ENCODE measurements at places on chromosomes 3 and 15.

- no peak for DNase-seq
Measured at GRCh38 chr15:43920815-43921214, 94.0 kb downstream of the WDR76 start.

DNA sequence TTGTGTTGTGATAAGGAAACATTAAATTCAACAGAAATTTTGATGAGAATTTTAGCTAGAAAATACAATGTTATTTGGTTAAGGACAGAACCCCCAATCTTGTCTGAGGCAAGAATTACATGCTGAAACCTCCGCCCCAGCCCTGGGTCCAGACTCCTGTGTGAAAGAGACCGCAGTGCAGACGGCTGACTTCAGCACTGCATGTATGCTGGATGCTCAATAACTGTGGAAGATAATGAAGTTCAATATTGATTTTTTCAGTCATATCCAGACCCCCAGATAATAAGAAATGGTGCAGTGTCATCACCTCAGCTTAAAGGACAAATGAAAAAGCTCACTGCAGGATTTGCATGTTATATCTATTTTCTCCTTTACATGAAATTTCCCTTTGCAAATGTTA lies 188.3 kb upstream of the CNTN4 start:
- DNase-seq: no peak

DNA sequence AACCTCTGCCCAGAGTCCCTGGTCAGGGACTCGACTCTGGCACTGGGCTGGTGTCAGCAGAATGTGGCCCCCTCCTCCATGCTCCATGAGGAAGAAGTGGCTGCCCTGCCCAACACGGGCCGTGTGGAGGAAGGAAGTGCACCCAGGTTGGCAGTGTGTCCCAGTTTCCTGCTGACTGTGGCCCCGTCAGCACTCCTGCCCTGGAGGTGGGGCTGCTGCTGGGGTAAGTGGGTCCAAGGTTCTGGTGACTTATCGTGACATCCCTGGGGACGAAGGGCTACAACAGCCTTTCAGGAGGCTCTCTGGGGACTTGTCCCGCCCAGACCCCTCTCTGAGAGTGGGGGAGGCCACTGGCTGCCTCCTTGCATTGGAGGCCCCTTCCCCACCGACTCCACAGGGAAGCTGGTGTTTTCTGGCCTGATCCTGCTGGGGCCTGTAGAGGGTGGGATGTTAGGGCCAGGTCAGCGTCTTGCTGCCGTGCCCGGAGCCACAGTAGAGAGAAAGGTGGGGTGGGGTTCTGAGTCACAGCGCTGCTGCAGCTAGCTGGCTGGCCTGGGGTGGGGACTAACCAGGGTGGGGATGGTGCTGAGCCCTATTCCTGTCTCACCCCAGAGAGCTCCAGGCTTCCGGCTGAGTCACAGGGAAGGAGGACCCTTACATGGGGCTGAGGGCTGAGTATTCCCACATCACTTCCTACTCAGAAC lies 10.5 kb downstream of the SEMA4B start:
- DNase-seq: no peak

DNA sequence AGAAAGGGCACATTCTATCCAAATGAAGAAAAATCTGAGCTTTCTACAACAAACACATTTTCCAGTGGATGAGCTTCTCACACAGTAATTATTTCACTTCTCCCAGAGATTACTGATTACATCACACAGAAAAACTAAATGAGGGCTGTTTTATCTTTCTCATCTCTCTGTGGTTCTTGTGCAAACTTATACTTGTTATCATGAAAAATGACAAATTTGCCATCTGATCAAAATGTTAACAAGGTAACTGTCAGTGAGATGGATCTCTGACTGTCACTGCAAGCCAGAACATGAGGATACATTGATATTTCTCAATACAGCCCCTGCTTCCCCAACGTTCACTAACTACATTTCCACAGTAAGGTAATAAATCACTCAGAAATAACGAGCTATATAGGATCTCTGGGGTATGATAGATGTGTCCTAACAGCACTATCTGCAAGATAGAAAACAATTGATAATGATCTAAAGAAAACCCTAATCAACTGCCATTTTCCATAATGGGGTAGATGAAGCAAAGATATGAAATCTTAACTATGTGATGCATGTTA lies 829.3 kb upstream of the CFAP20DC start:
- DNase-seq: no peak

DNA sequence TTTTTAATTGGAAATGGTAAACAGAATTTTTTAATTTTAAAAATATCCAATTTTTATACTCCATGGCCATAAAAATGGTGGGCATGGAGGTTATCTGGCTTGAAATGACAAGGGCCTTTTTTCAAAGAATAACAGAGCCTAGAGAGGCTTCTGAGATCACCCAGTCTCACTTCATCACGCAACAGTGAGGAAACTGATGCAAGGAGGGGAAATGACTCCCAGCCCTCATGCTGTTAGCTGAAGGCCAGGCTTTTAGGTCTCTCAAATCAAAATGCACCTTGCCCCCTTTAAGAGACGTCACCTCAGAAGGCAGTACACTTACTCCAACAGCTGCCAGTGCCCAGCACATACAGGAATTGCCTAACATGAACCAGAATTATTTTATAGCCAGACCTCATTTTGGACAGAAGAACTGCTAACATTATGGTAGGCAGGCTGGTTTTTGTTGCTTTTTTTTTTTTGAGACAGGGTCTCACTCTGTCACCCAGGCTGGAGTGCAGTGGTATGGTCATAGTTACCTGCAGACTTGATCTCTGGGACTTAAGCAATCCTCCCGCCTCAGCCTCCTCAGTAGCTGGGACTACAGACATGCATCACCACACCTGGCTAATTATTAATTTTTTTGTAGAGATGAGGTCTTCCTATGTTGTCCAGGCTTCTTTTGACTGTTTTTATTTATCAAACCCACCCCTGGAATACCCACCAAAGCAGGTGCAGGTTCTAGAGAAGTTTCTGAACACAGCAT lies 9.1 kb downstream of the RAB43 start:
- no peak for DNase-seq

- DNase-seq: no peak
Measured at GRCh38 chr3:70108546-70108945, 109.0 kb downstream of the SAMMSON start.

GRCh38 chr15:85030301-85030929 lies 48.8 kb downstream of the PDE8A start:
- no peak for DNase-seq

GRCh38 chr3:156620260-156620659 lies 54.1 kb upstream of the TIPARP start:
- DNase-seq: no peak

GRCh38 chr3:188914552-188914951 lies 257.2 kb upstream of the TPRG1 start:
- DNase-seq: no peak

GRCh38 chr15:60568914-60569391 lies 90.0 kb upstream of the ICE2 start:
- no peak for DNase-seq

DNA sequence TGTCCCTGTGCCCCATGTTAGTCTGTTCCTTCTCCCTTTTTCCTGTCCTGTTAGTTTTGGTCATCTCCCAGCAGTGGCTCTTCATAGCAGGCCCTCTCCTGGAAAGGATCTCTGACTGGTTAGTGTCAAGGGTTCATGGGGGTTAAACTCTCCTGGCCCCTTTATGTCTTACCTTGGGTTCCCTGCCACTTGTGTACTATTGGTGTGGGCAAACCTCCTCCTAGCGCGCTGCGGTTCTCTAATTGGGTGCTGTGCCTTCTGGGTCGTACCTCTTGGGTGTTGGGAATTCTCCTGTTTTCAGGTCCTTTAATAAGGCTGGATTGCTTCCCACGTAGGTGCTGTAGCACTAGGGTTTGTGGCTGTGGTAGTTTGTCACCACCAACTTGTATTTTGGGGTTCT lies 18.8 kb downstream of the GMPS start:
- no peak for DNase-seq

- no peak for DNase-seq
Measured at GRCh38 chr3:72379500-72380187, 468.6 kb downstream of the SHQ1 start.

- no peak for DNase-seq
Measured at GRCh38 chr15:79513940-79514339, 81.8 kb downstream of the MINAR1 start.

GRCh38 chr15:78533331-78533730 lies 6.9 kb upstream of the PSMA4 start:
- DNase-seq: no peak

DNA sequence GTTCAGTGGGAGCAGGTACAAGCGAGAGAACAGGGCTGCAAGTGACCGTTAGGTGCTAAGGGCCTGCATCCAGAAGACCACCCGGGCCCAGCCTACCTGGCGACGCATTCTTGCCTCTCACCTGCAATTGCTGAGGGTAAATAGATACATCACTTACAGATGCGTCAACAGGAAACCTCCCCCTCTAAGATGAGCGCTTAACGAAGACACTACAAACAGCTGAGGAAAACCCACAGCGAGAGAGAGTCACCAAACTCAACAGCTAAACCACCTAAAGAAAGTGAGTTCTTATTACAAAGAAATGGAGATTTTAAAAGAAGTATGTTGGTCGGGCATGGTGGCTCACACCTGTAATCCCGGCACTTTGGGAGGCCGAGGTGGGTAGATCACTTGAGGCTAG lies 157.9 kb downstream of the CHSY1 start:
- no peak for DNase-seq

DNA sequence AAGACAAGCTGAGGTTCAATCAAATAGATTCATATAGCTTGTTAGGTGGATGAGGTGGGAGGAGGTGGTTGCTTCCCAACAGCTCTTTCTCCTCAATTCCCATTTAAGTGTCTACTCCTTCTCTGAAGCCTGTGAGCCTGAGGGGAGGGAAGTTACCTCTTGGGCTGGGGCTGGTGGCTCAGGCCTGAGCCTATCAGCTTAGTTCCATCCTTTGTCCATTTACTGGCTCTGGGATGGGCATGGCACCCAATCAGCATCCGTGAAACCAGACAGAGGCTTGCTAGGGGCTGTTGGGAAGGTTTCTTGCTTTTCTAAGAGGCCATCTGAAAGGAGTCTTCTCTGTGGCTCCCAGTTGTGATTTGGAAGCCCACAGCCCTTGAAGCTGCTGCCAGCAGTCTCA lies 57.3 kb downstream of the TAMM41 start:
- DNase-seq: no peak
